ENCODE measurements at places on chromosomes 3 and 15.

GRCh38 chr3:13564751-13565560 lies 16.0 kb downstream of the FBLN2 start:
- DNase-seq: no peak

DNA sequence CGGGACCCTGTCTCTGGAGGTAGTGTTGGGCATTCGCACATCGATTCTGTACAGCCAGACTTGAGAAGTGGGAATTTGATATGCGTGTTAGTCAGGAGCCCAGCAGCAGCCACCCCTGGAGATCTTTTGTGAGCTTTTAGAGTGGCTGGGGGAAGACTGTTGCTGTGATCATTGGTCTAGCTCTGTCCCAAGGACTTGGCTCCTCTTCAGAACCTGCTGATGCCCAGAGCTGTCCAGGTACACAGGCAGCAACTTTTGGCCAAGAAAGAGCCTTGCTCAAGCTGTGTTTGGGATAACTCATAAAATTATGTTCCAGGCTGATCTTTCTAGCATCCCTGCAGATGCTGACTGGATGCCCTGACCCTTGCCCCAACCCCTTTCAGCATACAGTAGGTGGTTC lies 29.3 kb downstream of the LIMD1 start:
- DNase-seq: no peak

GRCh38 chr3:16307832-16308531 lies 43.0 kb downstream of the OXNAD1 start:
- DNase-seq: no peak

- DNase-seq: no peak
Observed at GRCh38 chr3:12969486-12969885, 103.7 kb downstream of the IQSEC1 start.

Measured in OCI-M1 (cell line).